Muscle of arm (tissue), 14 donors: ENCODE measurements at places on chromosomes 5 and 9.

GRCh38 chr5:353612-354580 is 32.4 kb downstream of the AHRR start:
- DNase-seq = no peak

- DNase-seq = no peak
Measured at GRCh38 chr5:126100767-126101166, 322.4 kb upstream of the GRAMD2B start.

GRCh38 chr5:73564675-73565074 is 764 bp downstream of the ANKRA2 start:
- DNase-seq = no peak

- DNase-seq = no peak
Measured at GRCh38 chr5:18375641-18376040, 741.4 kb downstream of the TAF11L14 start.

DNA sequence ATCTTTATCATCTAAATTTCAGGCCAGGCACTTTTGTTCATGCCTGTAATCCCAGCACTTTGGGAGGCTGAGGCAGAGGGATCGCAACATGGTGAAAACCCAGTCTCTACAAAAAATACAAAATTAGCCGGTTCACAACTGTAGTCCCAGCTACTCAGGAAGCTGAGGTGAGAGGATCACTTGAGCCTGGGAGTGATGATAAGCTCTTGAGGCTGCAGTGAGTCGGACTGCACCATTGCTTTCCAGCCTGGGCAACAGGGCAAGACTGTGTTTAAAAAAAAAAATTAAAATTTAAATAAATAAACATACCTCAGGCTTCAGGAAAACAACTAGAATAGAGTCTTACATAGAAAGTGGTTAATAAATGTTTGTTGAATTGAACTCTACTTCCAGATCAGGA is 147.4 kb downstream of the AGTPBP1 start:
- no peak for DNase-seq

GRCh38 chr9:116437411-116438370 is 249.4 kb upstream of the TRIM32 start:
- no peak for DNase-seq

GRCh38 chr5:73946278-73946677 is 320.3 kb downstream of the ARHGEF28 start:
- no peak for DNase-seq
